ENCODE measurements at places on chromosomes 7 and 10.

GRCh38 chr7:91569728-91570457 is 305.7 kb downstream of the FZD1 start:
- no peak for DNase-seq

- DNase-seq = no peak
Observed at GRCh38 chr7:127437241-127437640, 44.7 kb upstream of the ZNF800 start.

DNA sequence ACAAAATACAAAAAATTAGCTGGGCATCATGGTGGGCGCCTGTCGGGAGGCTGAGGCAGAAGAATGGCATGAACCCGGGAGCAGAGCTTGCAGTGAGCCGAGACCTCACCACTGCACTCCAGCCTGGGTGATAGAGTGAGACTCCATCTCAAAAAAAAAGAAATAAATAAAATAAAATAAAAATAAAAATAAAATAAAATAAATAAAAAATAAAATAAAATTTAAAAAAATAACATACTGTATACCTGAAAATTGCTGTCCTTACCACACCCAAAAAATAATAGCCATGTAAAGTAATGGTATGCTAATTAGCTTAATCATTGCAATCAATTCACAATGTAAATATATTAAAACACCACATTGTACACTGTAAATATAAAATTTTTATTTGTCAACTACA is 3.4 kb downstream of the ZC3HAV1L start:
- no peak for DNase-seq

- no peak for DNase-seq
Observed at GRCh38 chr7:78510580-78511188, 712.1 kb downstream of the PHTF2 start.

GRCh38 chr10:2278363-2278762 is 541.0 kb upstream of the ADARB2 start:
- no peak for DNase-seq

- DNase-seq = no peak
Observed at GRCh38 chr7:43533801-43534479, 49.0 kb upstream of the STK17A start.

GRCh38 chr10:117677239-117677638 is 134.7 kb downstream of the EMX2 start:
- DNase-seq = no peak

DNA sequence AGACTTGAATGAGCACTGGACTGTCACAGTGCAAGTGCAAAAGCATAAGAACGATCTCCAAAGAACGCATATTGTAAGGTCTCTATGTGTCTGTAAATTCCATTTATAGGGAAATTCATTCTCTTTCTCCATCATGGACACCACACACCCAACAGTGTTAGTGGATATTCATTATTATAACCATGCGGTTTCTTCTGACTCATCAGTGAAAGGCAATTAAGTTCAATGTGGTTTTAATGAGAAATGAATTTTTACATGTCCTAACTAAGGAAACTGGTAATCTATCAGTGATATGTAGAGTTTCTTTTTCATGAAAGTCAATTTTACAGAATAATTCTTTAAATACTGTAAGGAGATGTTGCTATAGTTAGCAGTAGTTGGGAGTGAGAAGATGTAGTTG is 25.9 kb downstream of the GIMAP8 start:
- DNase-seq = no peak

DNA sequence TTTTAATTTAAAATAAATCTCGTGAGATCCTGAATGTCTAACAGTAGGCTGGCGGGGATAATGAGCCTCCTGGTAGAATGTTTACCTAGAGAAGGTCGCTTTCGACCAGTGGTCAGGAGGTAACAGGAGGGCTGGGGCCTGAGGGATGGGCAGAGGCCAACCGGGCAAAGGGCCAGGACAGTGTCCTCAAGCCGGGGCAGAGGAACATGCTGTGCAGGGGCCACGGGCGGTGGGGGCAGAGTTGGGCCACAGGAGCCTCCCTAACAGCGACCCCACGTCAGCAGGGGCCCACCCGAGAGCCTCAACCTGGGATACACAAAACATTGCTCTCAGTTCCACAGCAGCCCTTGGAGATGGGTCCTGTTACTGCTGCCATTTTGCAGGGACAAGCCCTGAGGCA is 14.5 kb downstream of the CFAP46 start:
- DNase-seq = no peak

DNA sequence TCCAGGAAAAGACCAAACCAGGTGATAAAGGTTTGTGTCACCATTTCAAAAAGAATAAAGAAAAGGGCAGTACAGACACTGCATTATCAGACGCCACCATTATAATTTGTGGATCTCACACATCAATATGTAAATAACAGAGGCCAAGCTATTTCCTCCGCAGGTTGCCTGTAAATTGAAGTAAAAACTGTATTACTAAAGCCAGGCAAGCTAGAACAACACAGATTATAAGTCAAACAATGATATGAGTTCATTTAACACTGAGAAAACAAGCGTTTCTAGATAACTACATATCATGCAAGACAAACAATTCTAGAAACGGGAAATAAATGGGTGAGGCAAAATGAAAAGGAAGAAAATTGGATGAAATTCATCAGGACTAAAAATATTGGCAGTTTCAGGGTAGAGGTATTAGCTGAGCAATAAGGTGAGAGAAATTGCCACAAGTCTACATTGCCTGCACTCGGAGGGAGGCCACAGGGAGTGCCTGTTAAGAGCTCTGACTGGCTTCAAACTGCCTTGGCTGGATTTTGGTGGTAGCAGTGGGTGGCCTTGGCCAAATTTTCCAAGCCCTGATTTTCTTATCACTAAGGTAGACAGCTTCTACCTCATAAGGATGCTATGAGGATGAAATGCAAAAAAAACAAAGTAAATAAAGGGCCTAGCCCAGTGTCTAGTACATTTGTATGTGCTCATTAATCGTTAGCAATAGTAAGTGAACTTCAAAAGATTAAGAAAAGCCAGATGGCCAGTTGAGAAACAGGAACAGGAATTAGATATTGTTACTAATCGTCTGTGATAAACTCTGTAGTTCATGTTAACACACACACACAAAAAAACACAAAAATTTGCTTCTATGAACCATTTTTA is 240.0 kb upstream of the NFE2L3 start:
- no peak for DNase-seq

- DNase-seq = no peak
Observed at GRCh38 chr7:8274589-8274988, 12.6 kb upstream of the ICA1 start.

DNA sequence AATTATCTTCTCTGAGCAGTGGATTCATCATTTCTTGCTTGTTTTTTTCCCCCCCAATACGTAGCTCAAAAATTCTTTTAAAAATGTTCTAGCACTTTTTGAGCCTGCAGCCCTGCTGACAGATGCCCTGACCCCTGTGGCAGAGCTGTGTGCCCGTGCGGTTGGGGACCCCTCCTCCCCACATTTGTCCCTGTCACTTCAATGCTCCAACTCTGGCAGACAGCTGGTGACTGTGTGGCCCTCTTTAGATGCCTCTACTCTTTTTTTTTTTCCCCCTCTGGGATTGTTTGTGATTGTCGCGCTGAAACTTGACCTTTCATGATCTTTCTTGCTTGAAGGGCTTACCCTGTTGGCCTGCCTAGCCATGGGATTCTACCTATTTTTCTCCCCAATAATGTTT is 214.1 kb downstream of the TMEM178B start:
- no peak for DNase-seq

DNA sequence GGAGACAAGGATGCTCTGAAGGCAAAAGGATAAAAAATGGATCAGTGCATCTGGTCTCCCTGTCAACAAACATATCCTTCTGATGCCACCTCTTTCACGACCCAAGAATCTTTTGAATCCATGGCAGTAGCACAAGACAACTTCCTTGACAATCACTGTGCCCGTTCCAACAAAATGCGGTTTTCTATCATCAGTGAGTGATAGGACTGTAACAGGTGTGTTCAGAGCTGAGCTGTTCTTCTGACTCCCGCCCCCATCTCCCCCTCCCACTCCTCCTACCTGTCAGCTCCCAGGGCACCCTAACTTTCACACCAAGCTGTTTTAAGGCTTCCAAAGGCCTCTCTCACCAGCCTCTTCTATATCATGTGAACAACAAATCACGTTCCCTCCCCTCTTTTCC is 74.8 kb downstream of the PARD3 start:
- no peak for DNase-seq

DNA sequence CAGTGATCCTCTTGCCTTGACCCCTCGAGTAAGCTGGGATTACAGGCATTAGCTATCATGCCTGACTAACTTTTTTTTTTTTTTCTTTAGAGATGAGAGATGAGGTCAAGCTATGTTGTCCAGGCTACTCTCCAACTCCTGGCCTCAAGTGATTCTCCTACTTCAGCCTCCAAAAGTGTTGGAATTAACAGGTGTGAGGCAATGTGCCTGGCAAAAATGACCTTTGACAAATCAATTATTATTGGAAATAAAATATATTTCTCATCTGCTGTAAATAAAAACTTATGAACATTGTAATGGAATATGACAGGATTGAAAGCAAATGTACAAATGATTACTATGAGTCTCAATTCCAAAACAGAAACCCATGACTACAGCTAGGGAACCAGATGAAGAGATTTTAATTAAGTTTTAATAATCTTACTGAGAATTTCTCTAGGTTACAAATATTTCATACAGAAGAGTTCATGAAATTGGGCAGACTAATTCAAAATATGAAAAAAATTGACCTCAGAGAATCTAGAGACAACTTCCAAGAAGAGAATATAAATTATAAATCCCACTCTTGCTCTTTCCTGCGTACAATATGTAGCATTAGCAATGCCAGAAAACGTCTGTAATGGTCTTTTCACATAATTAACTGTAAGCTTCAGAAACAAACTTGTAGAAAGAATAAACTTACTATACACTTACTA is 414.7 kb downstream of the DGKB start:
- no peak for DNase-seq

DNA sequence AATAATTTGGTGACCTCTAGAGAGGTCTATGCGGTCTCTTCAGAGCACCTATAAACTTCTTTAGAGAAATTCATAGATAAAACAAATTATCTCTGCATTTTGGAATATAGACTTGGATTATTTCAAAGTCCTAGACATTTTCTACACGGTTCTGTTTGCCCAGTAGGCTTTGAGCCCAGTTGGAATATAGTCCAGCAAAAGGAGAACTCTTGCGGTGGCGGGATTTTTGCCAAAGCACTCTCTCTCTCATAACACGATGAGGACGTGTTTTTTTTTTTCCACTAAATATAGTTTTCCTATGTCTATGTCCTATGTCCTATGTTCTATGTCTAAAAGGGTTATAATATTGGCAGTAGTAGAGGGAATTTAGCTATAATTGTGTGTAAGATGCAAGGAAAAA is 164.9 kb upstream of the AGR3 start:
- DNase-seq = no peak

GRCh38 chr7:40197527-40197926 is 62.7 kb downstream of the SUGCT start:
- DNase-seq = no peak

GRCh38 chr10:86413046-86413728 is 46.6 kb upstream of the GRID1 start:
- DNase-seq = no peak

- no peak for DNase-seq
Observed at GRCh38 chr7:42931447-42931833, 534 bp downstream of the PSMA2 start.
